Islet precursor cell (in vitro differentiated cells): ENCODE measurements at places on chromosomes 12 and 14.

DNA sequence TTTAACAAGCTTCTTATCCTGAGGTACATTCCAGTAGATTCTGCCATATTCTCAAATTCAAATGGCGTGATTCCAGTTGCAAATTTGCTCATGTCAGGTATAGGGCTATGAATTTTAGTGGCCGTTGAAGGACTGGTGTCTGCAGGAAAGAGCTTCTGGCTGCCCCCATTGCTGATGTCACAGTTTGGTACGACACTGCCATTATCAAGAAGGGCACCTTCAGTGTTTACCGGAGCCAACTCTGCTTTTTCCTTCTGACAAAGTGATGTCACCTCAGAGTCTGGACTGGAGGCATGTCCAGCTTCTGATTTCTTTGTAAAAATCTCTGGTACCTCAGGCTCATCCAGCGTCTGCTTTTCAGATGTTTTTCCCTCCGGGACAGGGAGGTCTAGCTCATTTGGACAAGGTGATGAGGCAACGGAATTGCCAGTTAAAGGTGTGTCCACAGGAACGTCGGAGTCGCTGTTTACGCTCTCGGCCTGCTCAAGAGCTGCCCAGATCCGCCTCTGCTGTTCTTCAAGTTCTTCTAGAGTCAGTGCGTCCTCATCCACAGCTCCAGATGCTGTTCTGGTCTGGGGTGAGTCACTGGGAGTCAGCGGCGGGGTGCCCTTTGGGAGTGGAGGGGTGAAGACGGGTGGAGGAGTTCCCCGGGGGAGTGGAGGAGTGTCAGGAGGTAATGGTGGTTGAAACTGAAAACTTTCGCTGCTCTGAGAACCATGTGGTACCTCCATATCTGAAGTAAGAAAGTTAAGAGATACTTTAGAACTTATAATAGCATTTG is 27.0 kb downstream of the ZCCHC8 start:
- DNase-seq: no peak

DNA sequence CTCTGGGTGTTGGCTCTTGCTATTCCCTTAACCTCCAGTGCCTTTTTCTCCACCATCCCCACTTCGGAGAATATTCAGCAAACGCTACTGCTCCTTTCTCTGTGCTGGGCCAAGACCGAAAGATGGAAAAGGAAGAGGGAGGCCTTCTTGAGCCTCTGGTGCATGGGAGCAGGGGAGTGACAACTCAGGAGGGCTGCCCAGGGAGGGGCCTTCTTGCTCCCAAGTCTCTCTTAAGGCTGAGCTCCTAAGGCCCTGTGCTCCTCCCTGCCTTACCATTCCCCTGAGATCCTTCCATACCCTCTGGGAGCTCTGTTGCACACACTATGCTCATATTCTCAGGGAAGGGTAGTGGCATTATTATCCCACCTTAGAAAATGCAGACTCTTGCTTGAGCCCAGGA is 34.9 kb downstream of the SH2B3 start:
- DNase-seq: peak; percentile 53

GRCh38 chr14:62546862-62547474 is 498.3 kb downstream of the KCNH5 start:
- DNase-seq: no peak

DNA sequence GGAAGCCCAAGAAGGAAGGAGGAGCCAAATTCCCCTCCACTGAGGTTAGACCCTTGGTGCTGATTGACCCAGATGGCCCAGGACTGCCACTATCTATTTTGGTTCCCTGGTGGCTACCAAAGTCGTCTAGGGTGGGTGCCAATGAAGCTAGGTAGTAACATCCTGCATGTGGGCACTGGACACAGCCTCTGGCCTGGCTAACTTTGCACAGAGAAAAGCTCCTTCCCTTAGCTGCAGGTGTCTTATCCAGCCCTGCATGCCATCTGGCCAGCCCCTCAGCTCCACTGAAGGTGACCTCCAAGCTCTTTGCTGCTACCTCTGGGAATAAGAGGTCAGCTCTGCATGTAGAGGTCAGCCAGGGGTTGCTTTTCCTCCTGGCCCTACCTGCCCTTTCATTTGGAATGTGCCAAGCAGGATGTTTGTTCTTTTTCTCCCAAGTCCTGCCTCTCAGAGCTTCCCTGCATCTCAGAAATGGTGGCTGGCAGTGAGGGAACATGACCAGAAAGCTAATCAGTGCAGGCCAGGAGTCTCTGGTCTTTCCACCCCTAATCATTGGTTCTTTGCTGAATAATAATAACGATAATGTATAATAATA is 34.0 kb downstream of the JDP2 start:
- DNase-seq: no peak

DNA sequence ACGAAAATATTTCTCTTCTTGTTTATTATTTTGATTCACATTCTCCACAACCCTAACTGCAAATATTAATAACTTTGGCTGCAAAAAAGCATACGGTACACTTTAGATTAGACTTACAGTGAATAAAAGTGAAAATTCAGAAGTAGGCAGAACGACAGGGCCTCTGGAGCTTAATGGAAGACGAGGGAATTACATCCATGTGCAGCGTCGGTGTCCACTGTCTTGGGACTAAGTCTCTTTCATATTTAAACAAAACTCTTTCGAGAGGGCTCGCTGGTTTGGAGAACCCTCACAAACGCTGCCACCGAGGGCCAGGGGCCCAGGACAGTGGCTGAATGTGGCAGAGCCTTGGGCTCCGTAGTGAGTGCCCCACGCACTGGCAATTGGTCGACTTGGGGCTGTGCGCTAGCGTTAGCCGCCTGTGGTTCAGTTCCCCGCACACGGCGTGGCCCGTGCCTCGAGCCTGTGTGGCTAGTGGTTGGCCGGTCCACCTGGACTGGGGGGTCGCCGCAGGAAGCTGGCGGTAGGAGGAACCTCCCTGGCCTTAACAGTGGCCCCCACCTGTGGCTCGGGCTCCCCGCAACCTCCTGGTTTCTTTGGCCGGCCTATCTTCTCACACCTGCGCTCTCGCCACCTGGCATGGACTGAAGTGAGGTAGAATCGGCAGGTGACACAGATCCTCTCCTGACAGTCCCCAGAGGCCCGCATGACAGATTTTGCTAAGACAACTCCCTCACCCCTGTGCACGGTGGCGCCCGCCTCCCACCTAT is 739 bp upstream of the PAX9 start:
- no peak for DNase-seq

- no peak for DNase-seq
These were observed 24.0 kb upstream of the CCER1 start for GRCh38 chr12:90979019-90979418.

DNA sequence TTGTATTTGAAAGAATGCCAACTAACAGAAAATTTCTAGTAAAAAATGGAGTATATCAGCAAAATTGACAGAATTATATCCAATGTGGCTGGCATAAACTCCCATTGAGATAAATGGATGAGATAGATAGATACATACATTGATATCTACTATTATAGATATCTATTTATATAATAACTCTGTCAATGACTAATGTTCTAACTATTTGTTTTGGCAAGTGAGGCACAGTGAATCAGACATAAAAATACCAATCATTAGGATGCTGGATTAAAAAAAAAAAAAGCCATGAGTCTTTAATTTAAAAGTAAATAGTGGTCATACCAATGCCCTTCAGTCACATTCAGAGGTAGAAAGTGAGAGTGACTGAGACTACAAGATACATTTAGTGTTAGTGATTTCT is 33.7 kb upstream of the GLIPR1 start:
- no peak for DNase-seq
